Thyroid gland (tissue), 4 donors: ENCODE measurements at places on chromosomes 5 and 9.

DNA sequence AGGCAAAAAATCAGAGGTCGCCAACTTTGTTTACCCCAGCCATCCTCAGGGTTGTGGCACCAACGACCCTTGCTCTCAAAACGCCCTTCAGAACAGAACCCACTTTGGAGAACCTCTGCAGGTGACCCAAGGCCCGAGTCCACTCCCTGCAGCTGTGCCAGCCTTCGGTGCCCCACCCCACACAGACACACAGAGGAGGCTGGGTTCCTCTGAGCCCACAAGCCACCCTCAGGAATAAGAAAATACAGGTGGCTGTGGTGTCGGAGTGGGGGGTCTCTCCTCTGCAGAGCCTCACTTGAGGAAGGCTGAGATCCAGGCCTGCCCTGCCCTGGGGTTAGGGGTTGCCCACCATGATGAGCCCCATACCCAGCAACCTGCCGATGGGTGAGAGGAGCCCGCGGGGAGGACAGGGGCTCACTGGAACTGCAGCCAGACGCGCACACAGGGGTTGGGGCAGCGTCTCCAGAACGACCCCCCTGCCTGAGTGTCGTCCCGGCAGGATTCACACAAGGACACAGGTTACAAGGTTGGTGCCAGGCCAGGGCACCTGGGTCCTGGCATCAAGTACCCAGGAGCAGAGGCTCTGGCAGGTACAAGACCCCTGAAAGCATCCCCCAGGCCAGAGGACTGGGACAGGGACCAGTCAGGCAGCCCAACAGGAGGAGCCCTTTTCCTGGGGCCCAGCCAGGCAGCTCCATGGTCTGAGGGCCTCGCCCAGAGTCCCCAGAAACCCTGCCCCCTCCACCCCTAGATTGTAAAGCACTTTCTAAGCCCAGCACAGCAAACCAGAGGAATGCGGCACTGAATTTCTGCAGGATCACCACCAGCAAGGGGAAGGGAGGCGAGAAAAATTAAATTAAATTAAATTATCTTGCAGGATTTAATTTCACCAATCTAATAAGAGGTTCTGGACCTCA lies 40.0 kb downstream of the NACC2 start:
- DNase-seq = no peak
- H3K27ac ChIP-seq = no peak overlapping the region
- no peaks in the 10 kb centered on the region for H3K27me3 ChIP-seq

DNA sequence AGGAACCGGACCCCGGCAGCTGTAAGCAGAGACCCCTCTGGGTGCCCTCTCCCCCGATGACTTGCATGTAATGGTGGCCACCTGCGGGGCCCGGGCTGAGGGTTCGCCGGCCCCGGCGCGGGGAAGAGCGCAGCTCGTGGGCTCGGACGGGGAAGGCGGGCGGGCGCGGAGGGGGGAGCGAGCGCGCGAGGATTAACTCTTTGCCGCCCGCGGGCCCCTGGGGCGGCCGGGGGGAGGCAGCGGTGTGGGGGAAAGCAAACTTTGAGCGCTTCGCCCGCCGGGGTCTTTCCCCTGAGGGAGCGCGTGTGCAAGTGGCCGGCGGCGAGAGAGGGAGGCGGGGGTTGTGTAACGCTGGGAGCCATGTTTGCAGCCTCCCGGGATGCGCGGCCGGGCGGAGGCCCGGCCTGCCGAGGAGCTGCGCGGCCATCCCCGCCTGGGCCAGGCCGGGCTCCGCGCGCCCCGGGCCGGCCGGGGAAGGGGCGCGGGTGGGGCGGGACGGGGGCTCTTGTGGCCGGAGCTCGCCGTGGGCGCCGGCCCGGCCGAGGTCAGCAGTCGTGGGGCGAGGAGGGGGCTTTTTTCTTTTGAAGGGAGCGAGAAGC lies 547 bp downstream of the ANP32B start:
- peak; percentile 51 for DNase-seq
- H3K27ac ChIP-seq = peak overlapping the region; percentile 98
- H3K27me3 ChIP-seq = no peaks in the 10 kb centered on the region

- DNase-seq = no peak
- H3K4me1 ChIP-seq = no peaks in the 10 kb centered on the region
- no peak overlapping the region for H3K27ac ChIP-seq
- no peaks in the 10 kb centered on the region for H3K36me3 ChIP-seq
Observed at GRCh38 chr5:87116825-87117512, 150.7 kb upstream of the RASA1 start.

DNA sequence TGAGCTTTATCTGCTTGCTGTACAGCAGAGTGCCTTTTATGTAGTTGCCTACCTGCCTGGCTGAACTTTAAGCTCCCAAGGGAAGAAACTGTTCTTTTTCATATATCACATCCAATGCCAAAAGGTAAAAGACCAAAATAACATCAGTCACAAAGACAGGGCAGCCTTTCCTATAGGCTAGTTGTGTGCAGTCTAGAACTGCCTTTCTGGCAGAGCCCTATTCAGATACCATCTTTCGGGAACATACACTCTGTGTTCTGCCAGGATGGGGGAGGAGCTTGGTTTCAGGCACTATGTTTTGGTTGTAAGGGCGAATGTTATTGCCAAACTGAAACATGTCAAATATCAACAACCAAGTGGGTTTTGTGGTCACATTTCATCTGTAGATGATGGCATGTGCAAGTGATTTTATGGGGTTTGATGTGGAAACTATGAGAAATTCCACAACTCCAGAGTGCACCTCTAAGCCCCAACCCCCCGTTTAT lies 314.5 kb downstream of the ADGRV1 start:
- H3K27ac ChIP-seq = no peak overlapping the region
- no peaks in the 10 kb centered on the region for H3K36me3 ChIP-seq
- no peak for DNase-seq
- no peaks in the 10 kb centered on the region for H3K27me3 ChIP-seq
- peaks cover 9% of the 10 kb centered on the region for H3K4me1 ChIP-seq
- no peak overlapping the region for H3K4me3 ChIP-seq

GRCh38 chr5:139392324-139392677 lies 2.6 kb upstream of the MZB1 start:
- no peak for DNase-seq
- no peaks in the 10 kb centered on the region for H3K27me3 ChIP-seq
- H3K4me1 ChIP-seq = peaks cover 27% of the 10 kb centered on the region
- H3K36me3 ChIP-seq = no peaks in the 10 kb centered on the region
- H3K4me3 ChIP-seq = peak overlapping the region; percentile 36

DNA sequence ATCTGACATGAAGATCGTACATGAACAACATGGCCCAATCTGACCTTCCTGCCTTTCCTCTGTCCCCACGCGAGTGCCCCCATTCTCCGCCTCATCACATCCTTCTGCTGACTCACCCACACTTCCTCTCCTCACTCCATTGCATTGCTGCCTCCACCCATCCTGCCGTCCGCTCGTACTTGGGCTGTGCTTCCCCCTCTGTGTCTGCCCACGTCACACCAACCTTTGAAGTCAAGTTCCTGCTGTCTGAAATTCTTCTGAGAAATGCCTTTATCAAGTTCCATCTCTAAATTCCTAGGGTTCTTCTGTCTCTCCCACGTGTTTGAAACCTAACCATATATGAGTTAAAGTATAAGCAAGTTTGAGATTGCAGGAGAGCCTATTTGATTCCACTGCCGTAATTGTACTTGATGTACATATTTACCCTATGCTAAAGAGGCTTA lies 18.0 kb upstream of the STARD4 start:
- H3K27ac ChIP-seq = no peak overlapping the region
- no peaks in the 10 kb centered on the region for H3K36me3 ChIP-seq
- H3K4me1 ChIP-seq = no peaks in the 10 kb centered on the region
- no peaks in the 10 kb centered on the region for H3K27me3 ChIP-seq
- no peak overlapping the region for H3K4me3 ChIP-seq
- DNase-seq = peak; percentile 33

DNA sequence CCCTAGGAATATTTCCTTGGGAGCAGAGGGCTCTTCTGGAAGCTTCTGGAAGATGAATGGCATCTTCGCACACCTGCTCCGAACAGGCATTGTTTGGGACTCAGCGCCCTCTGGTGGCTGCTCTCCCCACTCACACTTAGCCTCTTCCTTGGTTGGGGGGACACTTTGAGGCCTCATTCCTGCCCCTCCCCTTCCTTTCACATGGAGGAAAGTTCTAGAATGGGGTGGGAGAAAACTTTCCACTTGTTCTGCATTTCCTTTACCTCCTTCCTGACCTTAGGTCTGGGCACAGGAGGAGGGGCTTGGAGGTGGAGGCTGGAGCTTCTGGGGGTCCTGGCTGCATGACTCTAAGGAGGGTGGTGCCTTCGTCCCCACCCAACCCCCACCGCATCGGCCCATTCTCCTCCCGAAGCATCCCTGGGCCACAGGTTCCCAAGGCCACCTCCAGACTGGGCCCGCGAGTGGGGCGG lies 19.3 kb upstream of the SMIM32 start:
- H3K4me3 ChIP-seq = no peak overlapping the region
- H3K36me3 ChIP-seq = no peaks in the 10 kb centered on the region
- H3K4me1 ChIP-seq = no peaks in the 10 kb centered on the region

DNA sequence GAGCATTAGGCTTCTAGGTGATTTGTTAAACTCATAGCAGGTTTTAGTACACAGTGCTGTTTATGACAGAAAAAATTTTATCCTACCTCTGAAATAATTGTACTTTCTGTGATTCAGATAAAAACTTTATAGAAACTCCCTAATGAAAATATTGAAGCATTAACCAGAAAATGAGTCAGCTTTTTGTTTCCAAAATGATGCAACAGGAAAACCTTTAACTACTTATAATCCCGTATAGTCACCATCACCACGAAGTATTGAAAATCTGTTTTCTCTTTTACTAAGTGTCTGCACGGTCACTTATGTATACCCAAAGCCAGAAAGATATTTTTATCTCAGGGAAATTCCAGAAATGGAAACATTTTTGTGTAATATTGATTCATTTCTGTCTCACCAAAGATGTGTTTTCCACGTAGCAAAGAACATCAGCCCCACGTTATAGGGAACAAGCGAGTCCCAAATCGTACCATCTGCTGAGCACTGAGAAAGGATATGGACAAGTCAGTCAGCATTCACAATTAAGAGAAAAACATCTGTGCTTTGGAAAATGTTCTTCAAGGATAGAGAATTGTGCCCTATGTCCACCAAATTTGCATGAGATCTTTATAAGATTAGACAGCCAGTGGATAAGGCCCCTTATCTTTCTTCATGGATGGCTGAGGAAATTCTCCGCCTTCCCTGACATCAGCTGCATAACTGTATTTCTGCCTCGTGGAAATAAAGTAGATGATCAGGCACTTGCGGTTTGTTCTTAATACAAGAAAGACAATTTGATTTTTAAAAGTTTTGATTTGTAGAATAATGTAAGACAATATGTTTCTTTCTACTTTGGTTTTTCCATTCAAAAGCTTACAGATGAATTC lies 41.9 kb downstream of the TNFAIP8 start:
- H3K4me3 ChIP-seq = no peak overlapping the region
- DNase-seq = no peak
- H3K27me3 ChIP-seq = no peaks in the 10 kb centered on the region

GRCh38 chr5:126456217-126456820 lies 33.1 kb downstream of the GRAMD2B start:
- no peaks in the 10 kb centered on the region for H3K27me3 ChIP-seq
- no peak overlapping the region for H3K4me3 ChIP-seq
- no peak for DNase-seq
- no peaks in the 10 kb centered on the region for H3K36me3 ChIP-seq

- no peaks in the 10 kb centered on the region for H3K4me1 ChIP-seq
- H3K27me3 ChIP-seq = no peaks in the 10 kb centered on the region
- H3K4me3 ChIP-seq = no peak overlapping the region
- H3K36me3 ChIP-seq = no peaks in the 10 kb centered on the region
- no peak for DNase-seq
Observed at GRCh38 chr5:19001539-19001938, 986.5 kb downstream of the CDH18 start.

- no peaks in the 10 kb centered on the region for H3K27me3 ChIP-seq
- H3K27ac ChIP-seq = no peak overlapping the region
- no peaks in the 10 kb centered on the region for H3K4me1 ChIP-seq
Observed at GRCh38 chr5:1208743-1209488, 7.5 kb downstream of the SLC6A19 start.

GRCh38 chr9:38019731-38020130 lies 49.3 kb downstream of the SHB start:
- DNase-seq = no peak
- peaks cover 65% of the 10 kb centered on the region for H3K4me1 ChIP-seq
- peak overlapping the region; percentile 57 for H3K27ac ChIP-seq
- H3K4me3 ChIP-seq = no peak overlapping the region
- H3K36me3 ChIP-seq = no peaks in the 10 kb centered on the region
- no peaks in the 10 kb centered on the region for H3K27me3 ChIP-seq

- no peak overlapping the region for H3K4me3 ChIP-seq
- H3K27me3 ChIP-seq = no peaks in the 10 kb centered on the region
- H3K36me3 ChIP-seq = no peaks in the 10 kb centered on the region
- H3K27ac ChIP-seq = no peak overlapping the region
- no peak for DNase-seq
- H3K4me1 ChIP-seq = peaks cover 10% of the 10 kb centered on the region
Observed at GRCh38 chr5:168796593-168797580, 217.7 kb upstream of the PANK3 start.

DNA sequence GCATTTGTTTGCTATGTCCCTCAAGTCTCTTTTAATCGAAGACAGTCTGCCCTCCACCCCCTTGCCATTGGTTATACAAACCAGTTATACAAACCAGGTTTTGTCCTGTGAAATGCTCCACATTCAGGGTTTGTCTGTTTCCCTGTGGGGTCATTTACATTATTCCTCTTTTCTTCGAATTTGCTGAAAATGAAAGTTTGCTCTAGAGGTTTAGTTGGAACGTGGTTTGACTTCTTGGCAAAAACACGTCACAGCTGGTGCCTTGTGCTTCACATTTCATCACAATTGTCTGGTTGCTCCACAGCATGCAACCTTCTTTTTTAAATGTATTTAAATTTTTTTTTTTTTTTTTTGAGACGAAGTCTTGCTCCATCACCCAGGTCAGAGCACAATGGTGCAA lies 4.2 kb upstream of the HAVCR2 start:
- no peak overlapping the region for H3K4me3 ChIP-seq
- no peak overlapping the region for H3K27ac ChIP-seq
- H3K4me1 ChIP-seq = no peaks in the 10 kb centered on the region
- H3K27me3 ChIP-seq = no peaks in the 10 kb centered on the region
- H3K36me3 ChIP-seq = no peaks in the 10 kb centered on the region
- no peak for DNase-seq

- no peak overlapping the region for H3K27ac ChIP-seq
- H3K4me1 ChIP-seq = no peaks in the 10 kb centered on the region
- no peaks in the 10 kb centered on the region for H3K27me3 ChIP-seq
- DNase-seq = no peak
Observed at GRCh38 chr5:107704681-107705401, 34.1 kb upstream of the EFNA5 start.

DNA sequence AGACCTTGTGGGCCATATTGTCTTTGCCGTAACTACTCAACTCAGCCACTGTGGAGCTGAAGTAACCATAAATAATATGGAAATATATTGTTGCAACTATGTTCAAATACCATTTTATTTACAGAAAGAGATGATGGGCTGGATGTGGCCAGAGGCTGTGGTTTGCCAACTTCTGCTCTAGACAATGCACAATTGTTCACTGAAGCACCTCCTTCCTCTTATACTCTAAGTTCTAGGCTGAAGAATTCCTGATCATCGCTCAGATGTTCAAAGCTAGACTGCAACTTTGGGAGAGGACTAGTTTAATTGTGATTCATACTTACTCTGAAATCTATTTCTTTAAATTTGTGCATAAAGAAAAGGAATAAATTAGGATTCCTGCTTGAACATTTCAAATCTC lies 245.0 kb downstream of the TAF11L14 start:
- no peak for DNase-seq
- no peaks in the 10 kb centered on the region for H3K36me3 ChIP-seq
- no peaks in the 10 kb centered on the region for H3K27me3 ChIP-seq
- H3K4me3 ChIP-seq = no peak overlapping the region
- H3K27ac ChIP-seq = no peak overlapping the region
